Activated CD8-positive, alpha-beta memory T cell treated with anti-CD3 and anti-CD28 coated beads for 48 hours (primary cell): ENCODE measurements at places on chromosomes 5 and 9.

DNA sequence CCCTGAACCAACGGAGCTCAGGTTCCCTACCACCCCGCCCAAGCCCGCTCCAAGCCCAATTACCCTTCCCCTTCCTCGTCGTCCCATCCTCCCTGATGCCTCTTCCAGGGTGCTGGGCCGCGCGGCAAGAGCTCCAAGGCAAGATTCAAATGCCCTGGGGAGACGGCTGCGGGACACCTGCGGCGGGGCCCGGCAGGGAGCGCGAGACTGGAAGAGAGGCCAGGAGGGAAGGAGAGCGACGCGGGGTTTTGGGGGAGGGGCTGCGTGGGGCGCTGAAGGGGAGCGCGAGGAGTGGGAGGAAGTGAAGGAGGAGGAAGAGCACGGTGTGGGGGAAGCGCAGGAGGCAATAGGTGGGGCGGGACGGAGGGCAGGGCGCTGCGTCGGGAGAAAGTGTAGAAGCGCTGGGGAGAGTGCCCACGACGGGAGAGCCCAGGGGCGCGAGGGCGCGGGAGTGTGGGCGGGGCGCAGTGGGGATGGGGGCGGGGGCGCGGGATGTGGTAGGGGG lies 975 bp upstream of the NXNL2 start:
- no peak for DNase-seq

GRCh38 chr5:97714424-97714823 lies 531.4 kb upstream of the RIOK2 start:
- no peak for DNase-seq

GRCh38 chr9:106479679-106480078 lies 383.3 kb upstream of the ZNF462 start:
- DNase-seq = no peak

DNA sequence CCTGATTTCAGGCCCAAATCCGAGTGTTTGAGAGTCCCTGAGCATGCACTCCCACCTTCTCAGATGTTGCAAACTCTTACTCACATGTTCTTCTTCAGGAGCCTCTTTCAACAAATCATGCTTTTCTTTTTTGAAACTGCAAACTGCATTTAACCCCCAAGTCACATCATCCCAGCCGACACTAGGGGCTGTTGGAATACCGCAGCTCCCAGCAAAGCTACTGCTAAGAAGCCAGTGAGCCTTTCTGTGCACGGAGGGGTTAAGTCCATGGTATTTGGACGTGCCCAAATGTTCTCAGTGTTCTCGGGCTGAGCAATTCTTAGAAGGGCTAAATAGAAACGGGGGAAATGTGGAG lies 282.9 kb downstream of the NFIB start:
- no peak for DNase-seq

- DNase-seq = no peak
Observed at GRCh38 chr5:52725808-52726207, 61.9 kb upstream of the ITGA1 start.

GRCh38 chr5:151115272-151115905 lies 34.6 kb upstream of the TNIP1 start:
- DNase-seq = no peak

- no peak for DNase-seq
Observed at GRCh38 chr9:31137176-31138160, 1247.0 kb upstream of the ACO1 start.

DNA sequence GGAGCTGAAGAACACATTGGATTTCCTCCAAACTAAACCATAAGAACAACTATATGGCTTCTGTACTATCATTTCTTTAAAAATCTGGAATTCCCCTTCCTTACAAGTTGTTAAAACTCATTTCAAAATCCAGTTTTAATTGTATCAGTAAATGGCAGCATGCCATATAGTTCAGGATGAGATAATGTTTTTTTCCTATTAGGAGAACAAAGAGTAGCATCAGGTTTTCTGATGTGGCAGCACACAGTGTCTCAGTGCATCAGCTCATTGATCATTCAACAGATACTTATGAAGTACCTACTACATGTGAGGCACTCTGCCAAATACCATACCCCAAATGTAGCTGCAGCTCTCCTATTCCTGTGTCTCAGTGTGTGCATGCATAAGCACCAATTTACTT lies 161.1 kb downstream of the EPB41L4A start:
- DNase-seq = no peak

DNA sequence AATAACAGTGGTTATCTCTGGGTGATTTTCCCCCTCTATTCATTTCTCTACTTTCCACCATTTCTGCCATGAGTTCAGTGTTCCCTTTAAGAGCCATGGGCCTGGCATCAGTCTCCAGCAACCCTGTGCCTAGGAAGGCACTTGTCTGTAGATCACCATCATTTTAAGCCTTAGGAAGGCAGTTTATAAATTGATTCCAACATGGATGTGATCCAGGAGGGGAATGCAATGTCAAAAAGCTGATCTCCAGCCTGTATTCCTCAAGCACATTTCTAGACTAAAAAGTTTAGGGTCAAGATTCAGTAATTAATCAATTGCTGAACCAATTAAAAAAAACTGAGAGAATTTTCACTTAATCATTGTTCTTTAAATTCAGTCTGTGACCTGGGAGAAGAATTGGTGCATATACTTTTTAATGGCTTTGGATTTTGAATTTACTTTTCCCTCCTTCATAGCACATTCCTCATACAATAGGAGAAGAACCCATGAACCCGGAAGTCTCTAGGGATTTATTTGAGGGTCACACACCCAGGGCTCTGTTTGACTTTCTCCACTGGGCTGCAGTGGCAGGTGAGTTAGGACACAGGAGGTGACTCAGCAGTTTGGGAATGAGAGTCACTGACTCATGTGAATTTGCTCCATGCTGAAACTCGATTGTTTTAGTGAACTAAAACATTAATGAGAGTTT lies 6.1 kb upstream of the ERMP1 start:
- no peak for DNase-seq

DNA sequence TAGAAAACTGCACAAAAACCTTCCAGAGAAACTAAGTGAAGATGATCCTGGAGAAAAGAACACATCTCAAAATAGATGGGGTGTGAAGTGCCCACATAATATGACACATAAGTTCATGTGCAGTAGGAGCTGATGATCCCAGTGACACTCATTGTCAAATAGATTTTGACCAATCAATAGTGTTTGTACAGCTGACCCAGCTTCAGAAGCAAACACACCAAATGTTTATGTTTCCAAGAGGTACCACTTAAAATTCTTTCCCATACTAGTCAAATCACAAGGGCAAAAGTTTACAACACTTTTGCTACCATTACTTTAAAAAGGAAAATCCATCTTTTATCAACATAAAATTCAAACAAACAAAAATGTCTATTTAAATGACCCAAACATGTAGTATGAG lies 175.0 kb downstream of the MLLT3 start:
- DNase-seq = no peak

GRCh38 chr9:126490871-126491567 lies 122.7 kb upstream of the LMX1B start:
- peak; percentile 32 for DNase-seq

DNA sequence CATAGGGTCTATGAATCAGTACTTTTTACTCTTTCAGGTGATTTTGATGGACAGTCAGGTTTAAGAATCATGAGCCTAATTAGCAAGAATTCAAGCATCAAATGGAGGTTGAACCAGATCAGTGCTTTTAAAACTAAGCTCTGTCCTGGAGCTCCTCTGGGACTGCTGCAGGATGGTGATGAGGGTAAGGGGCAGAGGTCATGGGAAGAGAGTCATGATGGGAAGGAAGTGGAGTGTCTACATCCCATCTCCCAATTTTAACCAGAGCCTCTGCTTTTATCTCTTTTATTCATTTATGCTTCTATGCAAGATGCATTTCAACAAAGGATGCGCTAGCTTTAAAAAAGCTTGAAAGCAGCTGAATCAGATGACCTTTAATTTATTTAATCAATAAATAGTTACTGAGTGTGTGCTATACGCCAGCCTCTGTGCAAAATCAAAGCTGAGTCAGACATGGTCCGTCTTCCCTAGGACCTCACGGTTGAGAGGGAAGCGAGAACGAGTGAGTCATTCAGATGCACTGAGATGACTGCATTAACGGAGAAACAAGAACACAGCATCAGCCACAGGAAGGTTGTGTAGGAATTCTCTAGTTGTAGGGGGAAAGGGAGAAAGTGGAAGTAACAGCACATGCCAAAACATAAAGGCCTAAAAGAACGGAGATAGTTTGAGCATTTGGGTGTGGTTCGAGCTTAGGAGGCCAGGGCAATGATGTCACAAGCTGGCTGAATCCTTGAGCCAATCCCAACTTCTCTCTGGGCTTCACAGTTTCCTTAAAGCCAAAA lies 441.6 kb upstream of the BRINP1 start:
- DNase-seq = no peak

DNA sequence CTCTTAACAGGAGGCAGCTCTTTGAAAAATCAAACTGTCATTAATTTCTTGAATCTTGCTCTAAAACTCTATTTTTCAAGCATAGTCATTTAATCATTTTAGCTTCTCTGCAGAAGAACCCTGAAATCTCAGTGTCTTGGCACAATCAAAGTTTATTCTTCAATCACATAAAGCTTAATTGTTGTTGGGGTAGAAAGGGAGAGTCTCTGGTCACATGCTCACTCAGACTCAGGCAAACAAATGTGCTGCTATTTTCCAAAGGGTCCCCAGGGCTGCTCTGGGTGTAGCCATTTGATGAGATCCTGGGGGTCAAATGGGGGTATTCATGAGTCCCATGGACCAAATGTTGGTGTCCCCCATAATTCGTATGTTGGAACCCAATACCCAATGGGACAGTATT lies 114.8 kb downstream of the MSX2 start:
- DNase-seq = no peak

GRCh38 chr9:120978987-120979386 lies 52.4 kb upstream of the TRAF1 start:
- DNase-seq = no peak

- DNase-seq = no peak
Observed at GRCh38 chr9:130974697-130975096, 34.3 kb upstream of the LAMC3 start.

DNA sequence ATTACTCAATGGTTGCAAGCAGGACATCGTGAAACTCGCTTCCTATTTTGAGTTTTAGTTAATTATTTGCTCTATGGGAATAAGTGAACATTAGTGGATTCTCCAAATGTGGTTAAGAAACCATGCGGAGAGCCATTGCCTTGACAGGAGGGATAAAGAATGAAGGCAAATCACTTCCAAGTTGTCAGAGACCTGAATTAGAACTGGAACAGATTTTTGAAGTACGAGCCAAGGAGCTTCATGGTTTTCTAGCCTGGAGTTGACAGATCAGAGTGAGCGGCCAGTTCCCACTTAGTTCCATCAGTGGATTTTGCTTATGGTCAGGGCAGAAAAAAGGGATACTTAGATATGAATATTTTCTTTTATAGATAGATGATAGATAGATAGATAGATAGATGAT lies 171.4 kb upstream of the CDH10 start:
- DNase-seq = no peak

- no peak for DNase-seq
Observed at GRCh38 chr5:1507961-1508658, 15.7 kb downstream of the LPCAT1 start.

DNA sequence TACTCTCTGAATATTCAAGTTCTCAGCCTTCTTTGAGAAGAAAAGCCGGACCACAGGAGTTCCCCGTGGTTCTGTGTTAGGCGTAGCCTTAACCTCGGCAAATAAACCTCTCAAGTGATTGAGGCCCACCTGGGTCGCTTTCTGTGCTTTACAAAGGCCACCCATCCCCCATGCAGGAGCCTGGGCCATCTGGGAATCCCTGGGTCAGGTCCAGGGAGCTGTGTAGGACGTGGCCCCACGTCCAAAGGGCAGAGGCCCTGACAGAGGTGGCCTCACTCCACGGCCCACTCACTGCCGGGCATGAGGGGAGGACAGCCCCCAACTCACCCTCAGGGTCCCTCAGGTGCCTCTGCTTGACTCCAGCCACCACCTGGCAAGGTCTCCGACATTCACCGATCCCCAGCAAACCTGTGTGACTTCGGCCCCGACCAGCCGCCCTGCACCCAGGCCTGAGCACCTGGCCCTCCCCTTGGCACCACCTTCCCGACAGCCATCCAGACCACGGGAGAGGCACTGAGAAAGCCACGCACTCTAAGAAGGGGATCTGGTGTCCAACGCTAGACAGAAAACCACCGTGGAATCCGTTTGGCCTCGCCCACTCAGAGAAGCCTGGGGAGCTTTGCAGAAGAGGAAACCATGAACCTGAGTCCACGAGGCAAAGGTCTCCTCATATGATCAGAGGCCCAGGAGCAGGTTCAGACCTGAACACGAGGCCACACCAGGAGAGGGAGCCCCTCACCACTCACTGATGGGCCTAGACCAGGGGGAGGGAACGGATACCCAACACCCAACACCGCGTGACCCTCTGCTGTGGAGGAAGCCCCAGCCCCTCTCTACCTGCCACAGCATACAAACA lies 4.5 kb downstream of the SLC12A7 start:
- no peak for DNase-seq

GRCh38 chr5:38692781-38693527 lies 136.5 kb upstream of the LIFR start:
- no peak for DNase-seq

GRCh38 chr5:171715551-171715950 lies 70.1 kb upstream of the SMIM23 start:
- DNase-seq = no peak

DNA sequence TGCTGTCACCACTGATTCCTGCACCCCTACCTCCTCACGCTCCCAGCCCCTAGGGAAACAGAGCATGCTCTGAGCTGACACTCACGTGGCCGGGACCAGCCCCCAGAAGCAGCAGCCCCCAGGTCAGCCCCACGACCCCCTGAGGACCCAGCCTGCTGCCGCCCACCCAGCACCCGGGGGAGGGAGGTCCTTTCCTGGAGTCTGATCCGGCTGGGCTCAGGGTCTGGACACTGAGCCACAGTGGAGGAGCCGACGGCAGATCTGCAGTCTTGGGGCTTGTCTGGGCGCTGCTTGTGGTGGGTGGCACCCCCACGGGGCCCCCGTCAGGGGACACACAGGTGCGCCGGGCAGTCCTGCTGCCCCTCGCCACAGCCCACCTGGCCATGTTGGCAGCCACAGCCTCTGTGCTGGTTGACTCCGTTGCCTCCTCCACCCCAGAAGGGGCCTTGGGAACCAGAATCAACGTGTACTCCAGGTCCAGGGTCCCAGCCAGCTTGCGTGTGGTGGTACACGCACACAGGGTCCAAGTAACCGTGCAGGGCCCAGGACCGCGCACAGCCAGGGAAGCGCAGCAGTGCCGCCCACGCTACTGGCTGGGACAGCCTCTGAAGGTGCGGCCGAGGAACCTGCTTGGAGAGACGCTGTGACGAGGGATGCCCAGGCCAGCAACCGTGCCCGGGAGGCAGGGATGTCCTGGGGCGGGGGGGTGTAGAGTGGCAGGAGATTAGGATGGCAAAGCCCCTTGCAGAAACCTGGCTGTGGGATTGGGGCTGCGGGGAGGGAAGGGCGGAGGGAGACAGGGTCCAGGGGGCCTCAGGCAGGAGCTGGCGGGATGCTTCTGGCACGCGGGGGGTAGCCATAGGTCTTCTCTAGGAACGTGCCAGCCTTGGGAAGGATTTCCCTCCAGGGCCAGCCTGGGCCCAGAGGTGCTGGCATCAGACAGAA lies 3.5 kb downstream of the DNLZ start:
- DNase-seq = no peak

GRCh38 chr5:168877132-168877892 lies 298.1 kb upstream of the PANK3 start:
- no peak for DNase-seq

GRCh38 chr5:32282633-32283032 lies 30.1 kb downstream of the MTMR12 start:
- no peak for DNase-seq

GRCh38 chr5:60916646-60917045 lies 28.2 kb downstream of the ERCC8 start:
- no peak for DNase-seq
